ENCODE measurements at places on chromosomes 11 and 22.

DNA sequence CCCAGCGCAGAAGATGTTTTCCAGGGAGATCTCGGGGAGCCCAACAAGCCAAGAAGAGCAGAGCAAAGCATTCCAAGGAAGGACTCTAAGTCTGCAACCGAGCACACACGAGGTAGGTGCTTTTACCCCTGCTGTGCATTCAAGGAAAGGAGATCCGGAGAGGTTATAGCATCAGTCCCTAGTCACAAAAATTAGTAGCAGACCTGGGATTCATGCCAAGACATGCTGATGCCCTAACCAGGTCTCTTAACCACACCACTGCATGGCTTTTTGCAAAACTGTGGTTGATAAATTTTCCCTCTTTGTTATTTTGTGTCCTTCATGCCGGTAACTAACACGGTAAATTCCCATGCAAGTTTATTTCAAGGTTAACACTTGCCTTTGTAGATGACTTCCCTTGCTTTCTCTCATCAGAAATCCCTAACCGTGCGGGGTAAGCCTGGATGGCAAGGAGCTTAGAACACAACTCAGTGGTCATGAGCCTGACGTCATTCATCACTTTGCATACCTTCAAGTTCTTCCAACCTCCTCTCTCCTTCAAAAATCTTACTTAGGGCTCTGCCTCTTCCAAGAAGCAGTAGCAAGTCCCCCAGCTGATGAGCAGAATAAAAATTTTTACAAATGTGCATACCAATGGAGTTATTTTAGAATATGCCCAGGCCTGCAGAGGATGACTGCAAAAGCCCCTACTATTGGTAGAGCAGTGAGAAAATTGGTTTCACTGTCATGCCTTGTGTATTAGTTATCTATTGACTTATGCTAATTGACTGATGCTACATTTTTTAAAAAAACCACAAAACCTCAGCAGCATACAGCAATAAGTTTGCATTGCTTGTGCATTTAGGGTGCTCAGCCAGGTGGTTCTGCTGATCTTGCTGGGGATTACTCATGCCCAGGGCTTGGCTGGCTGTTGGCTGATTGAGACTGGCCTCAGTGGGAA lies 465.1 kb downstream of the MN1 start:
- no peak for DNase-seq

- no peak for DNase-seq
These were observed 5.9 kb upstream of the SOX10 start for GRCh38 chr22:37990301-37990700.

- DNase-seq, result no peak
These were observed 1285.4 kb upstream of the TENM4 start for GRCh38 chr11:80726236-80726635.

GRCh38 chr11:107916671-107917241 lies 11.5 kb upstream of the RAB39A start:
- DNase-seq, result peak; percentile 63

GRCh38 chr22:40258501-40258915 lies 80.8 kb downstream of the TNRC6B start:
- no peak for DNase-seq

DNA sequence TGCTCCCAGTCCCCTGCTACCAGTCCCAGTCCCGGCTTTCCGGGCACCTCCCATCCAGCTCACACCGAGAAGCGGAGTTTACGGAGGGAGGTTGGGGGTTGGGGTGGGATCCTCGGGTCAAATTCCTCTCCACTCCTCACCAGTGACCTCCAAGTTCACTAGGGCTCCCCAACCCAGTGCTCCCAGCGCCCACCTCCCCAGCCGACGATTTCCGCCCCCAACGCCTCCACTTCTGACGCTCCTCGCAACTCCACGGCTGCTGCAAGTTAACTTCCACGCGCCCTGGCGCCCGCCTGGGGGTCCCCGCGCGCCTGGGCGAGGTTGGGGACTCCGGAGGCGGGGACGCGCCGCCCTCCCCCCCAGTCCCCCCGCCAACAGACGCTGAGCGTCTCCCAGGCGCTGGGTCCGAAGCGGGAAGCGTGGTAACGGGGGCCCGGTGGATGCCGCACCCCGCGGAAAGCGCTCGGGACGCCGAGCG lies 526 bp downstream of the TPST2 start:
- peak; percentile 34 for DNase-seq

GRCh38 chr11:14137284-14137683 lies 174.8 kb downstream of the SPON1 start:
- no peak for DNase-seq

- DNase-seq, result no peak
These were observed 742.4 kb downstream of the NTM start for GRCh38 chr11:132112846-132113245.

DNA sequence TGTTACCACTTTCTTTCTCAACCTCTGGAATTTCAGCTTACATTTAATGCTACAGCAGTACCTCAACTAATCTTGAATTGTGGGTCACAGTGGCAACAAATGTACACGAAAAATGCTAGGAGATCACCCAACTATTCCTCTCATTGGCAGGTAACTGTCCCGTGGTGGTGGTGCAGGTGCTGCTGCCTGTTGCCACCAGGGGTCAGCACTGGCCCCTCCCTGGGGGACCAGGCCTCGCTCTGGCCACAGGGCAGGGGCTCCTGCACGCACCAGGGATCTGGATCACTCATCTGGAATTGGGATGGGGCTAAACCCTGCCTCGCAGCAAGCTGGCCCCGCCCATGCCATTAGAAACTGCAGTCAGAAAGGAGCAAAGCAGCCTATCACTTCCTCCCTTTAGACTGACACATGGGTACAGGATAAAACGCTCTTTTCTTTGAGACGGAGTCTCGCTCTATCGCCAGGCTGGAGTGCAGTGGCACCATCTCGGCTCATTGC lies 6.9 kb upstream of the POLDIP3 start:
- peak; percentile 66 for DNase-seq

- peak; percentile 94 for DNase-seq
These were observed 171.9 kb downstream of the GRIA4 start for GRCh38 chr11:105781807-105782206.

DNA sequence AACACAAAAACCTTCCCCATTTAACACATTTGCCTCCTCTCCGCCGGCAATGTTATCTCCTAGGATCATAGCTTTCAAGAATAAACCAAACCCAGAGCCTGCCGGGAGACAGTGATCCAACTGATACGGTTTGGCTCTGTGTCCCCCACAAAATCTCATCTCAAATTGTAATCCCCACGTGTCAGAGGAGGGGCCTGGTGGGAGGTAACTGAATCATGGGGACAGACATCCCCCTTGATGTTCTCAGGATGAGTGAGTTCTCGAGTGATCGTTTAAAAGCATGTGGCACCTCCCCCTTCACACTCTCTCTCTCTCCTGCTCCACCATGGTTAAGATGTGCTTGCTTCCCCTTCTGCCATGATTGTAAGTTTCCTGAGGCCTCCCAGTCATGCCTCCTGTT lies 33.3 kb downstream of the RBFOX2 start:
- no peak for DNase-seq

DNA sequence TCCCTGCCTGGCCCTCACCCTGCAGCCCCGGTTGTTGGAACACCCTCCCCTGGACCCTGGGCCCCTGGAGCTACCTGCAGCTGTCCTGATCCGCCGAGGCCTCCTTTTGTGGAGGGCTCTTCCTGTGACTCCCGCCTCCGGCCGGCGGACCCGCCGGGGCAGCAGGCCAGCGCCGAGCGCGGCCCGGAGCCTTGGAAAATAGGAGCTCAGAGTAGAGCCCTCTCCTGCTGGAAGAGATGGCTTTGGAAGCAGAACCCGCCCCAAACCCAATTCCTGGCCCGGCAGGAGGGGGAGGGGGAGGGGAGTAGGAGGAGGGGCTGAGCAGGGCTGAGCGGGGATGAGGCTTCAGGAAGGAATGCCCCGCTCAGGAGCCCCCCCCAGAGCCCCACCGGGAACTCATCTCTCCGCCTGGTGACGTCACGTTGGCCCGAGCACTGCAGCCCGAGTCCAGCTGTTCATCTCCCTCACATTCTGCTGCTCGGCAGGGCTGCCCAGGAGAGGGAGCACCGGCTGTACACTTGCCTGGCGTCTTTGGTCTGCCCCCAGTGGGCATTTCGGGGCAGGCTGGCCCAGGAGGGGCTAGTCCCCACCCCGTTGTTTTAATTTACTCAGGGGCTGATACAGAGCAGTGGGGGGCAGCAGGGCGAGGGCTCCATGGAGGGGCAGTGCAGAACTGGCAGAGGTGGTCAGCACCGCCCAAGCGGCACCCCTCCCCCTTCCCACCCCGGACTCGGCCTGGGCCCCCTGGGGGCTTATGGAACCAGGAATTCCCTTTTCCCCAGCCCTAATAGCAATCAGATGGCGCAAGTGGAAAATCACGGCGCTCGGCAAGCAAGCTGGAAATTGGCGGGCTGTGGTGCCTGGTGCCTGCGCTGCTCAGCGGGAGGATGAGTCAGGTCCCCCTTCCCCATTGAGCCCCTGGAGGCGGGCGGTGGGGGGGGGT lies at the start of gene MRGPRF:
MRGPRF (minus strand) TSS at position 238 of the 943 bp plus-strand sequence. CDS start 3,345 bp downstream, outside the sequence.
- DNase-seq, result peak; percentile 75

DNA sequence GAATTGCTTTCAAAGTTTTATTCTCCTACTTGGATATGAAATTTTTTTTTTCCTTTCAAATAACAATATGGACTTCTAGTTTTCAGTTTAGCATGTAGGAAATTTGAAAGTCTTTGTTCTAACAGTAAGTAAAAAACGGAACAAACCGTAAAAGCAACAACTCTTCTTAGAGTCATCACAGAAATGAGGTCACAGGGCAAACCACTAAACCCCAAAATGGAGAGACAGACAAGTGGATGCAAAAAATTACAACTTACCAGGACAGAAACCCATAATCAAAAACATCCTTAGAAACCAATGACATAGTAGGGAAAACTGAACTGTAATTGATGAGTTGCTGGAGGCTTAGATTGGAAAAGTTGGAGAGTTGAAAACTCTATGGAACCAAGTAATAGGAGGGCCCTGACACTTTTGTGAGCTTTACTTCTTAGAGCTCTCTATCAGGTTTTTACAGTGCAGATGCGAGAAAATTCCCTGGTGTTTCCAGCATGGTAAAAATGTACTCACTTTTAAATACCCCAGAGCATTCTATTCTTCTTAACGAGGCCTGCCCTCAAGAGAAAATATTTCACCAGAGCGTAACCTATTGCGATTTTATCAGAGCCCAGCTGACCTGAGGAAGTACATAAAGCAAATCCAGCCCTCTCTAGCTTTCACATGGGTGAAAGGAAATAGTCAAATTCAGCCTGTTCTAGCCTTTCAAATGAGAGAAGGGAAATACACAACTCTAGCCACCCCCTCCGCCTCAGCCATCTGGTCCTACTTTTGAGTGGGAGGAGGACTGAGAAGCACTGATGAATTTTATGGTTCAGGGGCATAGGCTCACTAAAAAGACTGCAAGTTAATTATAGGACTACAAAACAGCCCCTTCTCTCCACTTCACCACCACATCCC lies 39.1 kb downstream of the CASP12 start:
- no peak for DNase-seq

GRCh38 chr11:39461066-39461465 lies 1998.4 kb downstream of the LRRC4C start:
- DNase-seq, result no peak

- peak; percentile 73 for DNase-seq
These were observed 81.9 kb downstream of the UVRAG start for GRCh38 chr11:75896843-75897419.

DNA sequence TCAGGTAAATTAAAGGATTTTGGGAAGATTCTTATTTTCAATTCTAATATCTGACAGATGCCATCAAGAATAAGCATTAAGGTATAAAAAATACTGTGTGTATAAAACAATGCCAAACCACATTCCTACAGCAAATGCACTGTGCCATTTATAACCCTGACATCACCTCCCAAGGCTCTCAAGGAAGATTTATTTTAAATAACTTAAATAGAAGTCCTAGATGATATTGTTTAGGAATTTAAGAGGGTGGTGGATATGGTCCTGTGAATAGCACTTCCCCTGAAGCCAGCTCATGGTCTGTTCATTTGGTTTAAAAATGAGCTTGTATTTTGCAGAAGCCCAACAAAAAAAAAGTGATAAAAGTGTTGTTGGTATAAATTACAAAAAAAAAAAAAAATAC lies 32.1 kb downstream of the PPIL2 start:
- DNase-seq, result no peak

- peak; percentile 42 for DNase-seq
These were observed 658.6 kb upstream of the ANO5 start for GRCh38 chr11:21534288-21534687.
